GM12865 (cell line): ENCODE measurements at places on chromosomes 6 and 20.

DNA sequence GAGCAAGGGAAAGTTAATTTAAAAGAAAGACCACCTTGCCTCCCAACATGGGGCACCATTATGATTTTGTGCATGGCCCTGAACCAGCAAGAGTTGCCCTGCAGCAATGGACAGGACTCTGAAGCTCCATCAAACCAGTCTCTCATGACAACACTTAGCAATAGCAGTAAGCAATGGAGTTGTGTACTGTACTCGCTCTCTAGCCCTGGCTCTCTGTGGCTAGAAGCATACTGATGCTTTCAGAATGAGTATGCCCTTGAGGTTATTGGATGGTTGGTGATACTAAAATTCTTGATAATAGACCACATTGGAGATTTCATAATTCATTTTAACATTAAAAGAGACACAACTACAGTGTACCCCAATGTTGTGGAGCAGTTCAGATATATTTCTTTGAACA is 23.2 kb upstream of the LMBRD1 start:
- no peak for DNase-seq

DNA sequence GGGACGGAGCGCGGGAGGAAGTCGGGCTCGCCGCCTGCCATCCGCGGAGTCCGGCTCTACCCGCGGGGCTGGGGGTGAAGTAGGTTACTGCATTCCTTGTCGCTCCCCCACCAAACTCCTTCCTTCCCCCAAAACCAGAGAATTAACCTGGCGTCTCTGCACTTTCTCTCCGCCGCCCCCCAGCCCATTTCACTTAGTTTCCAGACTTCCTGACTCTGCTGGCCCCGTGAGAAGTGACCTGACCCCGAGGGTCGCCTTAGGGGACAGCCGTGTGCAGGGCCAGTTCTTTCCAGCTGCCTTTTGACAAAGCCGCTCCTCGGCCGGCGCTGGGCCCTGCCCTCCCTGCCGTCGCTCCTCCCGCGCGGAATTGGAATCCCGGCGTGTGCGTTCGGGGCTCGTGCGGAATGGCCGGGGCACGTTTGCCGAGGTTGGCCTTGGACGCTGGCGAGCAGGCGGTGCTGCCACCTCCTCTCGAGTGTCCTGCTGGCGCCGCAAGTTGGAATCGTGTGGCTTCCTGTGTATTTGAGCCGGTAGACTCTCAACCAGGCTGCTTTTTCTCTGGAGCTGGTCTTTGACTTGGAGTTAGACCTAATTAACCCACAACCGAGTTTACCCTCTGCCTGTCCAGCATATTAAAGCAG is 650 bp downstream of the DCBLD1 start:
- DNase-seq, result peak; percentile 64

DNA sequence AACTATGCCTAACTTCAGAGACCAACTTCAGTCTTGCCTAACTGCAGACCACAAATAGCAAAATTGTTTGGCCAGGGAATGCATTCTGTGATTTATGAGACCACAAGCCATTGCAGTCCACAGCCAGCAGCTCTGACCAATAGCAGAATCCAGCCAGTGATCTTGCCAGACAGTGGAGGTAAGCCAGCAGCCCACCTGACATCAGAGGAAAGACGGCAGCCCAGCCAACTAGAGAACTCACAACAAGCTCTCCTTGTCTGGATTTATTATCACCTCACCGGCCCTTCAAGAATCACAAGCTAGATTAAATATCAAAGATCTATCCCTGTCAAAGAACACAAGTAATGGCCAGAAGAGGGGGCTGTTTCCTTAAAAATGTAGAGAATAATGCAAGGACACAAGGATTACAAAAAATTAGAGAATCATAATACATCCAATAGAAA is 66.5 kb upstream of the SLC35F1 start:
- peak; percentile 54 for DNase-seq

- DNase-seq, result no peak
Measured at GRCh38 chr20:43798291-43799149, 71.7 kb upstream of the GTSF1L start.

DNA sequence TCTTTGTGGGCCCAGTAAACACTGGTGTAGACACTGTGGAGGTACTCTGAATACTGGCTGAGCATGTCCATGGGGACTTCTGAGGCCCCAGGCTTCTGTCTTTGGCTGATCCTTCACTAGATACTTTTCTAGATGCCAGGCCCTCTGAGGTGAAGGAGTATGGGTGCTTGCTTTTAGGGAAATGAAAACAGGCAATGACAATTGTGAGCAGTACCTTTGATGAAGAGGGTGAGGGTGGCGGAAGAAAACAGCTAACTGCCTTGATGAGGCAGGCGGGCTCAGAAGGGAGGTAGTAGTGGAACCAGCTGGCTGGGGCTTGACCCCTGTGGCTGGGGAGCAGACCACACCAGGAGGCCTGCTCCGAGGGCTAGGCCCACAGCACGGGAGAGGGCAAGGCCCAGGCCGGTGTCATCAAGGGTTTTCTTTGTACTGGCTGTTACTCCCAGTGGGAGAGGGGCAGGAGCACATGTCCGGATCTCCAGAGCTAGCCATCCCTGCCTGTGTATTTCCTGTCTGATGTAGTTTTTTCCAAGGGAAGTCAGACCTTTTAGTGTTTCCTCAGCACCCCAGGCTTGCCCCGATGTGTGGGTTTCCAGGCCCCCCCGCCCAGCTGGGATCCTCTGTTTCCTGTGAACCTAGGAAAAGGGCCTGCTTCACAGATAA is 3.9 kb downstream of the PLCG1 start:
- DNase-seq, result no peak

DNA sequence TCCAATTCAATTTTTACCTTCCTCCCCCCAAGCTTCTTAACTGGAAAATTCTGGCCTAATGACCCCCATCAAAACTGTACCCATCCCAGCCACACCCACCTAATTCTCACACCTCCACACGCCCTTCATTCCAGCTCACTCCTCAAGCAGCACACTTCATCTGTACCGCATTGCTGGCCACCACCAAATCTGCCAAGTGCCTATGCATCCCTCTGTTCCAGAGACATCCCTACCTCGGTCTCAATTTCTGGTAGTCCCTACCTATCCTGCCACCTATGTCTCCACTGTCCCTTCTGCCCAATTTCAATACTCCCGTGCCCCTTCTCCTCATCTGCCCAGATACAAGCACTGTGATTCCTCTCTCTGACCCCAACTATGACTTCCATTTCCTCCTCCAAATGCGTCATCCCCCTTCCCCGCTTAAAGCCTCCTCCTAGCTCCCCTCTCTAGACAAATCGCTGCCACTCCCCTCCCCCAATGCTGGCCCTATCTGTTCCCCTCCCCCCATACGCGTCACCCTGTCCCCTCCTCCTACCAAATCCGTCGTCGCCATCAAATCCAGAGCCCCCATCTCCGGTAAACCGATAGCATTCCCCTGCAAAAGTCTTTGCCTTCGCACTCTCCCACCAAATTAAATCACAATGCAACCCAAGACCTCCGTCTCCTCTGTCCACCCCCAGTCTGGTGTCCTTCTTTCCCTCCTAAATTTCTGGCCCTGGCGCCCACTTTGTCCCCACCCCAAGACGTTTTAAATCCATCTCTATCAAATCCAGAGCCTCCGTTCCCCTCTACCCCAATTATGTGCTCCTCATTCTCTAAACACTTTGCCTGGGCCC is 1.2 kb downstream of the MTCH1 start:
- DNase-seq, result peak; percentile 65

- no peak for DNase-seq
Measured at GRCh38 chr6:120211955-120212792, 862.6 kb upstream of the MAN1A1 start.

DNA sequence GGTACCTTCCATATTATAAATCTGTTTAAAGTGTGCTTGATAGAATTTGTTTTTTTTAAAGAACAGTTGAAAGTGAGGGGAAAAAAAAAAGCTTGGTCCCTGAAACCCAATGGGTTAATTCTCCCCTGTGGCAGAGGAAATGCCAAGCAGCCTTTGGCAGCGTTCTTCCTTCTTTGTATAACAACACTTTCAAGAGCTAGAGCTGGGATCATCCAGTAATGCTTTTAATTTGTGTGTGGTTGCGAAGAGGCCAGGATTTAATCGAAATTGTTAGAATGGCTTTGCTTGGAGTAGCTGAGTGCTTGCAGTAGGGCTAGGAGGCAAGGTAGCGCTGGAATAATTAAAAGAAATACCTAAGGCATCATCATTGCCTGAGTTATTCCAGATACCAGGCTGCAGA is 692.0 kb downstream of the DHX35 start:
- DNase-seq, result no peak

- DNase-seq, result peak; percentile 44
Measured at GRCh38 chr6:47302043-47302442, 7.7 kb downstream of the TNFRSF21 start.

GRCh38 chr6:7959453-7959852 is 48.9 kb upstream of the TXNDC5 start:
- no peak for DNase-seq

- no peak for DNase-seq
Measured at GRCh38 chr6:134034478-134034877, 17.9 kb downstream of the SLC2A12 start.

DNA sequence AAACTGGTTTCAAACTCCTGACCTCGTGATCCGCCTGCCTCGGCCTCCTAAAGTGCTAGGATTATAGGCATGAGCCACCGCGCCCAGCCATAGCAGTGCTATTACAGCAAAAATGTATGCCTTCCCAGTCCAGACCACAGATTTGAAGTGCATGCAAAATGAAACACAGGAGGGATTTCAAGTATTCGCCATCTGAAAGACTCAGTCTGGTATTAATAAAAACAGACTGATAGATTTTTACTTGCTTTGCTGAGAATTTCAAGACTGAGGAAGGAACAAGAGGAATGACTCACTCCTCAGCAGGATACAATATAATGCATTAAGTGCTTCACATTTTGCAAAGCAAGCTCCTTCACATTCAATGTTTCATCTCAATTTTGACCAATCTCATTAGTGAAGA is 134.9 kb downstream of the TMEM200A start:
- no peak for DNase-seq

DNA sequence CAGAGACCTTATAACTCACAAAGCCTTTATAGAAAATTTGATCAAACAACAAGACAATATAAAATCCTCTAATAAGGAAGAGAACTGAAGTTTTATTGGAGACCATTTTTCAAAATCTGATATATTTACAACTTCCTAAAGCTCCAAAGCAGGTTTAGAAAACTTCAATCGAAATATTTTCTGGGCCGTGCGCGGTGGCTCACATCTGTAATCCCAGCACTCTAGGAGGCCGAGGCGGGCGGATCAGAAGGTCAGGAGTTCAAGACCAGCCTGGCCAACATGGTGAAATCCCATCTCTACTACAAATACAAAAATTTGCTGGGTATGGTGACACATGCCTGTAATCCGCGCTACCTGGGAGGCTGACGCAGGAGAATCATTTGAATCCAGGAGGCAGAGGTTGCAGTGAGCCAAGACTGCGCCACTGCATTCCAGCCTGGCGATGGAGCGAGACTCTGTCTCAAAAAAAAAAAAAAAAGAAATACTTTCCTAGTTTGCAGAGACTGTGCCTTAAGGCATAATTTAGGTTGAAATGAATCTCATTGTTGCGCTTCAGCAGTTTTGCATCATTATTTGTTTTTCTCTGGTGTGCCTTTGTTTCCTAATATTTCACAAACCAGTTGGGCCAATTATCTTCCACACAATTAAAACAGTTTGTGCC is 60.6 kb upstream of the ASIP start:
- no peak for DNase-seq

GRCh38 chr6:97461218-97461617 is 178.2 kb upstream of the MMS22L start:
- no peak for DNase-seq

- DNase-seq, result no peak
Measured at GRCh38 chr6:116385921-116386320, 15.2 kb downstream of the DSE start.

DNA sequence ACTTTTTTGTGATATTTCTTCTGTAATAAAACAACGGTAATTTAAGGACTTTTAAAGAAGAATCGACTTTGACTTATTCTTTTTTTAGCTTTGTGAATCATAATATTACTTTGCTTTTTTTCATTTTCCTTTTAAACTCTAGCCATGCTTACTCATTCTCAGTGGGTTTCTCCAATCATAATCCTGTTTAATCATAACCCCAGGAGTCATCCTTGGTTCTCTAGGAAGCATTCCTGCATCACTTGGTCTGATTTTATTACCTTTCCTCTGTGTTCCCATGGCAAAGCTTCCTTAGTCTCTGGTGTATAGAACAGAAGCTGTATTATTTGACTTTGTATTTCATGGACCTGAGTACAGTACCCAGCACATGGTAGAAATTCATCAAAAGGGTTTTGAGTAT is 223.5 kb downstream of the CDKAL1 start:
- no peak for DNase-seq

DNA sequence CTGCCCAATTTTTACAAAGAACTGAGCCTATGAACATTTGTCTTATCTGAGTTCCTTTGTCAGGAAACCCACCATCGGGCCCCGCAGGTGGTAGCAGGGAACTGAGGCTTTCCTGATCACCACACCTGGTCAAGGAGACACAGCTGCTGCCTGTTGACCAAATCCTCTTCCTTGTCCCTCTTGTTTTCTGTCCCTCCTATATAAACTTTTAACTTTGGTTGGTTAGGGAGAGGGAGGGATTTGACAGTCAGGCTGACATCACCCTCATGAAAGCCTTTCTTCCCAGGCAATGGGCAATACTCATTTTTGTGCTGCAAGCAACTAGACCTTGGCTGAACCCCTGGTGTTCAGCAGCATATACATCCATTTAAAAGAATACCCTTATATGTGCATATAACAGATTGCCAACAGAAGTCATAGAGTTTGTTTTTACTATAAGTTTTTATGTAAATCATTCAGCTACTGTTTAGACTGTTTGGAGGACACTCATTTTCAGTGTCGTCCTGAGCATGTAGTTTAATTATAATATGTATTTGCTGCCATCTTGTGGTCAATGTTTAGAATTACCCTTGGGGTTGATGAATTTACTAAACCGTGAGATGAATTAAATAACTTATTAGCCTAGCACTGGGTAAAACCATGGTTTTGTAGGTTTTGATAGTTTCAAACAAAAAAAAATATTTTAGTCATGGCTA is 17.0 kb downstream of the CRISP1 start:
- DNase-seq, result peak; percentile 49

- DNase-seq, result no peak
Measured at GRCh38 chr6:85362652-85363310, 87.1 kb upstream of the NT5E start.

- DNase-seq, result no peak
Measured at GRCh38 chr6:168540713-168541291, 99.8 kb downstream of the SMOC2 start.

GRCh38 chr6:89050155-89050554 is 30.4 kb upstream of the PNRC1 start:
- no peak for DNase-seq

- peak; percentile 10 for DNase-seq
Measured at GRCh38 chr6:5446362-5447075, 185.2 kb downstream of the FARS2 start.
